Glutamatergic neuron (in vitro differentiated cells): ENCODE measurements at places on chromosomes 7 and 10.

- DNase-seq = no peak
- no peak overlapping the region for H3K27ac ChIP-seq
- H3K27me3 ChIP-seq = no peaks in the 10 kb centered on the region
- peaks cover 4% of the 10 kb centered on the region for H3K4me1 ChIP-seq
- no peak overlapping the region for H3K4me3 ChIP-seq
Measured at GRCh38 chr7:68420342-68421192, 1177.7 kb upstream of the AUTS2 start.

- H3K27ac ChIP-seq = no peak overlapping the region
- H3K36me3 ChIP-seq = peaks cover 11% of the 10 kb centered on the region
- no peak for DNase-seq
- H3K4me1 ChIP-seq = no peaks in the 10 kb centered on the region
Measured at GRCh38 chr7:149334219-149334618, 72.2 kb downstream of the ZNF783 start.

GRCh38 chr7:657565-658119 is 68.9 kb upstream of the DNAAF5 start:
- no peak for DNase-seq
- H3K4me3 ChIP-seq = no peak overlapping the region
- H3K4me1 ChIP-seq = no peaks in the 10 kb centered on the region
- no peak overlapping the region for H3K27ac ChIP-seq

- H3K4me3 ChIP-seq = no peak overlapping the region
- no peak overlapping the region for H3K27ac ChIP-seq
Measured at GRCh38 chr7:134836447-134836846, 57.0 kb downstream of the CALD1 start.

- H3K4me3 ChIP-seq = no peak overlapping the region
- H3K36me3 ChIP-seq = no peaks in the 10 kb centered on the region
- H3K27me3 ChIP-seq = no peaks in the 10 kb centered on the region
- no peak overlapping the region for H3K27ac ChIP-seq
Measured at GRCh38 chr7:146659732-146660131, 543.1 kb downstream of the CNTNAP2 start.
